T-helper 17 cell (primary cell): ENCODE measurements at places on chromosomes 5 and 9. TPM values are rescaled to one million over a fixed set of nuclear protein-coding genes. Genes with fewer than 3 reads are reported as not detected.

The LCN15 gene
- not detected for total RNA-seq

The IL4 gene
- not detected for total RNA-seq

The SHISAL2B gene
- total RNA-seq, result not detected

The HTR4 gene
- total RNA-seq, result not detected

DNA sequence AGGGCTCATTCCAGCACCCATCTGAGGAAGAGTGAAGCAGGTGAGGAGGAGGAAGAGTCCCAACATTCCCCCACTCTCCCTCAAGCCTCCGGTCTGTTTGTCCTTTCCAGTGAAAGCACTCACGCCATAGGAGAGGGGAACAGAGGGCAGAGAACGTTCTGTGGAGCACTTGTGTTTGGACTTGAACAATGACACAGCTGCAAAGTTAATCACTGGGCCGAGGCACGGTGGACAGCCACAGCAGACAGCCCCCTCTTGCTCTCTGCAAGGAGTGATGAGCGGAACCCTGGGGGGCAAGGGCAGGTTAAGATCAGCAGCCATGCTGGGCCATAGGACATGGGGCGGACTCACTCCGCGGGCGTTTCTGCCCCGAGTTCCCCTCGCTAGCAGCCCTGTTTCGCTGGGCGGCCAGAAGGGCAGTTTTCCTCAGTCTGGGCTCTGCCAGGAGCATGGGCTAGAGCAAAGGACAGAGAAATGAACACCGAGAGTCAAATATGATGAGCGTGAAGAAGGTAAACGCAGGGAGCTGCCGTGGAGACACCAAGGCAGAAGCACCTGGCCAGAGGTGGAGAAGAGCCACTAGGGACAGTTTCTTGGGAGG lies 185.7 kb downstream of the GAPVD1 start:
- no peaks in the 10 kb centered on the region for H3K27me3 ChIP-seq
- H3K4me1 ChIP-seq, result peaks cover 13% of the 10 kb centered on the region
- peak overlapping the region; percentile 15 for H3K4me3 ChIP-seq

GRCh38 chr5:81750308-81751008 lies 439 bp downstream of the SSBP2 start:
- peaks cover 2% of the 10 kb centered on the region for H3K36me3 ChIP-seq
- DNase-seq, result peak; percentile 32
- peak overlapping the region; percentile 93 for H3K4me3 ChIP-seq

DNA sequence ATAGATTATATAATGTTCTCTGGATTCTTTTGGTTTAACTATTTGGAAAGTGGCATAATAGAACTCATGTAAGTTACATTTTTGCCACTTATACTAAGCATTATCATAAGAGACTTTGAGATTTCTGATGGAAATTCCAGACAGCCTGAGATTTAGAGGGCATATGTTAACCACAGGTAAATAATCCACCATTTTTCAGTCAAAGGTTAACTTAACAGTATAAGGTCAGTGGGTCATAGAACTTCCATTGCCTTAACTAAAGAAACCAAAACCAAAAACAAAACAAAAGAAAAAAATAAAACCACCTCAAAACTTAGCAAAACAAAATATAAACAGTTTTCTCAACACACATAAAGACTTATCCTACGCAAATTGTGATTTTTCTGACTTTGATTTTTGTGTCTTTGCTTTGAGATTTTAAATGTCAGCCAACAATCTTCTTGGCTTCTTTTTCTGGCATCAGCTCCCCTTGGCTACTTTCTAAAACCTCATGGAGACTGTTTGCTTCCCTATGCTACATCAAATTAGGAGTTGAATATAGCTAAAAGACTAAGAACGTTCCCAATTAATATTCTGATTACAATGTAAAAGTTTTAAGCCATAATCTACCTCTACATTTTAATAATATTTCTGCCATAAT lies 430.1 kb upstream of the DAB2 start:
- H3K36me3 ChIP-seq, result no peaks in the 10 kb centered on the region
- peaks cover 40% of the 10 kb centered on the region for H3K27me3 ChIP-seq
- DNase-seq, result no peak
- H3K4me1 ChIP-seq, result no peaks in the 10 kb centered on the region
- no peak overlapping the region for H3K27ac ChIP-seq
- no peak overlapping the region for H3K4me3 ChIP-seq

DNA sequence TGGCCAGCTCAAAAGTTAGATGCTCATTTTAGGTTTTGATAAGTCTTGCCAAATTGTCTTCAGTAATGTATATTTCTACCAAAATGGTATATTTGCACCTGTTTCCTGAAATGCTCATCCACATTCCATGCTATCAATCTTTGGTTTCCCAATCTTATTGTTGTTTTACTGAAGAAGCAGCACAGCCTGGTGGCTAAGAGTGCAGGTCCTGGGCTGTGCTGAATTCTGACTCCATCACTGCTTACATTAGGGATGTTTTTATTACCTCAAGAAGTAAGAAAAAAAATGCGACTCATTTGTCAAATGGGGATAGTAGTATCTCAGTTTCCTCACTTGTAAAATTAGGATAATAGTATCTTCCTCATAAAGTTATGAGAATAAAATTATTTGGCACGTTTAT lies 13.6 kb upstream of the S100Z start:
- H3K27me3 ChIP-seq, result no peaks in the 10 kb centered on the region
- H3K4me3 ChIP-seq, result no peak overlapping the region
- H3K4me1 ChIP-seq, result peaks cover 3% of the 10 kb centered on the region
- H3K36me3 ChIP-seq, result peaks cover 4% of the 10 kb centered on the region
- no peak for DNase-seq

DNA sequence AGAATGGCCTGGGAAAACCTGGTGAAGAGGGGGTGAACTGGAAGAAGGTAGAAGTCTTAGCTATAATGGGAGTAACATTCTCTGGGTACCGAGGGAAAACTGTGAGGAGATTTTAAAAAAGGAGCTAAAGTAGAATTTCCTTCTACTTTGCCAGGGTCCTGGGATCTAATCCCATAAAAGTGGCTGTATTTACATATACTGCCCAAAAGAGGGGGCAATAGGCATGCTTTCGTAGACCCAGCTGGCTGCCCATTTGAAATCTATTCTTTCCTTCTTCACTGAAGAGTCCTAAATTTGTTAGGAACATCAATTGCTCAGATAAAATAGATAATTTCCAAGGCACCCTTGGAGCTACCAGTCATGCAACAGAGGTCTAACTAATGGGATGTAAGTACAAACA lies 159.2 kb downstream of the CDC42SE2 start:
- no peak overlapping the region for H3K4me3 ChIP-seq
- H3K36me3 ChIP-seq, result peaks cover 7% of the 10 kb centered on the region
- H3K27me3 ChIP-seq, result no peaks in the 10 kb centered on the region

DNA sequence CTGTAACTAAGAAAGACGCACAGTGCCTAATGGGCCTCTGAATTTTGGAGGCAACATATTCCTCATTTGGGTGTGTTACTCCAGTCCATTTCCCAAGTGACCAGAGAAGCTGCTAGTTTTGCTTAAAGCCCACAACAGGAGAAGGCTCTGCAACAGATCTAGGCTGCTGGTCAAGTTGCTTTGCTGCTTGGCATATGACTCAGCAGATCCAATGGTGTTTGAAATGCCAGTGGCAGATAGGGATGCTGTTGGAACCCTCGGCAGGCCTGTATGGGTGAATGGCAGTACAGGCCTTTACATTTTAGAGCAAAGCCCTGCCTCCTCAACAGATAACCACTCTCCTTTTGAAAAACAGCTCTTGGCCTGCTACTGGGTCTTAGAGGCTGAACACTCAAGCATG lies 36.2 kb upstream of the ROR2 start:
- H3K4me1 ChIP-seq, result peaks cover 3% of the 10 kb centered on the region
- no peaks in the 10 kb centered on the region for H3K36me3 ChIP-seq
- H3K27ac ChIP-seq, result no peak overlapping the region
- peaks cover 17% of the 10 kb centered on the region for H3K27me3 ChIP-seq
- no peak overlapping the region for H3K4me3 ChIP-seq
- no peak for DNase-seq
